Stimulated activated CD4-positive, alpha-beta T cell treated with anti-CD3 and anti-CD28 coated beads, Interleukin-2, amount 100 ng/mL, for 4 hours (primary cell): ENCODE measurements at places on chromosomes 16 and 17.

DNA sequence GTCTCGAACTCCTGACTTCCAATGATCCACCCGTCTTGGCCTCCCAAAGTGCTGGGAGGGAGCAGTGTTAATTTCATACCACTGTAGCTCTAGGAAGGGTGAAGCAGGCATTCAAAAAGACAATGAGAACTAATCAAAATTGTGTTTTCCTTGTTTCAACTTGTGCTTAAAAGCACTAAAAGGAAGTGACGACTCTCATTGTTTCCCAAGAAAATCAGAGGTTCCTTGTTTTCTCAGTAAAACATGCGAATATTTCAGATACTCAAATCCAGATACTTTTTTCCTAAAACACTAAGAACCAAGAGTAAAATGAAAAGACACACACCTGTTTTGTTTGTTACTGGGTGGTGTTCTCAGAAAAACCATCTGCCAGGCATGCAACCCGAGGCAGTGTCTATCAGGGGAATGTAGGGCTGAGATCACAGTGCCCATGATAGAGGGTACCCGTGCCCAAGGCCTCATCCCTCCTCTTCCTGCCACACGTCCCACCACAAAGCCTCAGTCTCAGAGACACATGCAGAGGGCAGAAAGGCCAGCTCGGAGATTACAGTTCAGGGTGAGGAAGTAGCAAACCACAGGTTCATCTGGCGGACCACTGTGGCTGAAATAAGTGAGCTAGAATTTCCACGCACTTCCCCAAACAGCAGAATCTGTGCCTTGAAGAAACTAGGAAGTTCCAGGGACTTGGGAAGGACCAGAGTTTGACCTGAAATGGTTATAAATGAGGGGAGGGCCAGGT, 33.7 kb downstream of the GINS3 start:
- DNase-seq = no peak

GRCh38 chr17:6099492-6099891, 29.3 kb downstream of the WSCD1 start:
- DNase-seq = no peak

- DNase-seq = no peak
These were observed 313.9 kb upstream of the SALL1 start for GRCh38 chr16:51464996-51465395.

GRCh38 chr16:12678983-12679382, 124.7 kb downstream of the CPPED1 start:
- no peak for DNase-seq

- DNase-seq = no peak
These were observed 265.0 kb downstream of the CPPED1 start for GRCh38 chr16:12538667-12539091.

DNA sequence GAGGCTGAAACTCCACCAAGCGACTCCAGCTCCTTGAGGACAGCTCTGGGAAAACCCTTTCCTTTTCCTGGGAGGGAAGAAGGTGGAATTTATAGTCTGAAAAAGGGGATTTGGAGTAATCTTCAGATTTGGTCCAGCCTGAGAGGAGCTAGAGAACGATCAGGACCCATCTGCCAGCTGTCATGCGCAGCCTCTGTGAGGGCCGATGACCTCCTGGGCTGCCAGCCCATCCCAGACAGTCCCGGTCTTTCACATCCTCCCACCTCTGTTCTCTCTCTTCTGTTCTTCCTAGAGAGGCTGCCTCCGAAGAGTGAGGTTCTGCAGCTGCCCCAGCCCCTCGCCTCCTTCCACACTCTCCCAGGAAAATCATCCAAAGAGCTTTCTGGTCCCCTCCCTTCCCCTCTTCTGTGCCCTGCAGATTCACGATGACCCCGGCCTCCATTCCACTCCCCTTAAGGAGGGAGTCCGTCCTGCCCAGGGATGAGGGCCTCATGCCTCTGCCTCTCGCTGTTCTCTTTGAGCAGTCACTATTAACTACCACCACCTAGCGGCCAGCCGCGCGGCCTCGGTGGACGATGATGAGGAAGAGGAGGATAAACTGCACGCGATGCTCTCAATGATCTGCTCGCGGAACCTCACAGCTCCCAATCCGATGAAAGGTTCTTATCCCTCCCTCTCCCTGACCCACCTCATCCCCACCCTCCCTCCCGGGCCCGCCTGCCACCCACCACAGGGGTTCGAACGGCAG, 29.6 kb downstream of the SGSM2 start:
- no peak for DNase-seq

- no peak for DNase-seq
These were observed 145.5 kb upstream of the SOX9 start for GRCh38 chr17:71975331-71975801.

DNA sequence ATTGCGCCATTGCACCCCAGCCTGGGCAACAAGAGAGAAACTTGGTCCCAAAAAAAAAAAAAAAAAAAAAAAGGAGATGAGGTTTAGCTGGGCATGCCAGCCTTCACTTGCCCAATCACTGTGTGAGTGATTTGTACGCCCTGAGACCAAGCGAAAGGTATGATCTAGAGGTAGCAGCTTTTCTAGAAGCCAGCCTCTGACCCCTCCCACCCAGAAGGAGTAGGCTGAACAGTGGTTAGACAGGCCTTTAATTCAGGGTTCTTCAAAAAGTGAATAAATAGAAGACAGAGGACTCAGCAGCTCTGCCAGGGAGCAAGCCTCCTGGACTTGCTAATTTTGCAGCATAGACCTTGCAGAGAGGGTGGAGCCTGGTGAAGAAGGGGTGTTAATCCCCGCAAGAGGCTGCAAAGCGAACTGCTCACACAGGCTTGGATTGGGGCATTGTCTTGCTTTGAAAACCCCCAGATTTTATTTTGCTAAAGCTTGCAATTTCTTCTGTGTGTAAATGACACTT, 7.1 kb upstream of the CYTH1 start:
- no peak for DNase-seq

DNA sequence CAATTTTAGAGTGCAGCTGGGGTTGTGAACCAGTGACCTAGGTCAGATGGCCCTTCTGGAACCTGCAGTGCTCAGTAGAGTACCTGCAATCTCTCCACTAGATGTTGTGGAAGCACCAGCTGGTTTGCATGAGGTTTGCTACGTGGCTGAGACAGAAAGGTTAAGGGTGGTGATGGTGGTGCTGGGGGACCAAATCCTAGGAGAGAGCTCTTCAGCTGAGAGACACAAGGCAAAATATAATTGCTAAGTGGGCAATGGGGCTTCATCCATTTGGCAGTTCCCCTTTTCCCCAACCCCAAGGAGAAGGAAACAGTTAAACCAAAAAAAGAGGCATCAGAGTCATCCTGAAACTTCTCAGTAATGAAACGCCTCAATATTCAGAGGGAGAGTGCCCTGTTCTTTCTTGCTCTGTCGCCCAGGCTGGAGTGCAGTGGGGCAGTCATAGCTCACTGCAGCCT, 13.9 kb downstream of the ITPRIPL2 start:
- DNase-seq = no peak

GRCh38 chr16:2820836-2821486, 3.9 kb downstream of the PRSS21 start:
- no peak for DNase-seq

GRCh38 chr17:22090263-22090935, 398.1 kb downstream of the KCNJ18 start:
- DNase-seq = no peak

DNA sequence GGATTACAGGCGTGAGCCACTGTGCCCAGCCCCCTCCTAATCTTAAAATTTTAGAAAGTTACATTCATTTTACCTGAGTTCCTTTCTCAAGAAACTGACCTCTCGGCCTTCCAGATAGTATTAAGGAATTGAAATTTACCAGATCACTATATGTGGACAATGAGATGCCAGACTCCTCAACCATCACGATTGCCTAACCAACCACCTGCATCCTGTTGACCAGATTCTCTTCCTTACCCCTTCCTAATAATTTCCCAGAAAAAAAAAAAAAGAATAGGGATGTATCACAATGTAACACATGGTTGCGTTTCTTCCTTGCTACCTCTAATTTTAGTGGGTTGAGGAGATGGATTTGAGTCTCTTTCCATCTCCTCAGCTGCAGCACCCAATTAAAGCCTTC, 72.1 kb downstream of the BMERB1 start:
- no peak for DNase-seq

DNA sequence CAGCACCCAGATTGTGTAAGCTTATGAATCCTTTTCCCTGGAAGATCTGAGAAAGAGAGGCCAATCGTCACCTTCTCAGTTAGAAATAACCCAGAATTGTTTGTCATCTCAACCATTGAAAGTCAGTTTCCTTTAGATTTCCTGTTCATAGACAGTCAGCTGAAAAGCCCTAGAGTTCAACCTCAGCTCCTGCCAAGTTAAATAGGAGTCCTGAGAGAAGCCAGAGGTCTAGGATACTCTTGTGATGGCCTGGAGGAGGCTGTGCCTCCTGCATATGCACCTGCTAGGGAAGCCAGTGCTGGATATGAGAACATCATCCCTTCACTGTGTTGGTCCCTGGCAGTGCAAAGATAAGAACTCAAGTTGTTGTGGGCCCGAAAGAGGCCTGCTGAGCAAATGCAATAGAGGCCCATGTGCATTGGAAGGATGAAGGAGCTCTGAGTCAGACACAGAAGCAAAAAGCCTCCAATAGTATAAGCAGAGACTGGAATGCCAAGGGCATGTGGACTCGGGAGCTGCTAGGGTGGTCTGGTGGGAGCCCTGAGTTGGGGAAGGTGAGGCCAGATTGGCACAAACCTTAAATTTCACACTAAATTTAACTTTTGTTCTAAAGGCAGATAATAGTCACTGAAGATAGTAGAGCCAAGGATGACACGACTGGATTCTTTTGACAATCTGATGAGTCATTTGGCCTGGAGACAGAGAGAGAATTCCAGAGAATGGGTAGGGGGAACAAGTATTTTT, 520.9 kb upstream of the CDH5 start:
- no peak for DNase-seq

- DNase-seq = no peak
These were observed 78.7 kb upstream of the ZNF750 start for GRCh38 chr17:82918508-82918907.

DNA sequence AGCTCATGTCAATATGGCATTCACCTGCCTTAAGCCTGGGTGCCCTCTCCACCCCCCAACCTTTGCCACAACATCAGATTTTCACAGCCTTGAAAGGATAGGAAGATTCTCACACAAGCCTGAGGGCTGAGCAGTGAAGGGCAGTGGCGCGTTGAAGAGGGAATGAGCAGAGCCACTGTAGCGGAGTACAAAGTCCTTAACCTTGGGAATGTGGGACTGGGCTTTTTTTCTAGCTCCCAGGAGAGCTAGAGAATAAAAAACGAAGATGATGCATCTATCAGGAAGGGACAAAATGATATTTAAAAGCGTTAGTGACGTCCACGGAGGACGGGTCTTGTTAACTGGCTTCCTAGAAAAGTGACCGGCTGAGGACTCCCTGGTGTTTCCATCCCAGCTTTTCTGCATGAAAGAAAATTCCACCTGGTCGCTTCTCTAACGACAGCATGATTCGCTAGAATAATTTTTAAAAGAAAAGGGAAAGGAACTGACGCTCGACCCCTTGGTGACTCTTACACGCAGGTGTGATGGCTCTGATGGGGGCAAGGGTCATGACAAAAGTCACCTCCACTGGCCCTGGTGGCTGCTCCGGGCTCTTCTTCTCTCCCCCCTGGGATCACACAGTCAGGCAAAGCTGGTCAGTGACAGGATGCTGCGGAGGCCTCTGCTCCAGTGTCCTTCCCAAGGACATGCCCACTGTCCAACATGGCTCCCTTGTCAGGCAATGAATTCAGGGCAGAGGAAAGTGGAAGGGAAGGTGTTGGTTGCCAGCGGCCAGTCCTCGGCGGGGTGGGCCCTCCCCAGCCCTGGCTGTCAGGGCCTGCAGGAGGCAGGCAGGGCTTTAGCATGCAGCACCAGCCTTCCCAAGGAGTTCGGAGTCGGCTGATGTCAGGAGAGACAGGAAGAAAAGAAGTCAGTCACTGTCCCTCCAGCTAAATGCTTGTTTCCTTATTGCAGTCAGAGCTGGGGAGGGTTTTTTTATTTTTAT, 58.4 kb upstream of the IRX3 start:
- no peak for DNase-seq

GRCh38 chr16:73107371-73107770, 59.4 kb upstream of the ZFHX3 start:
- no peak for DNase-seq

DNA sequence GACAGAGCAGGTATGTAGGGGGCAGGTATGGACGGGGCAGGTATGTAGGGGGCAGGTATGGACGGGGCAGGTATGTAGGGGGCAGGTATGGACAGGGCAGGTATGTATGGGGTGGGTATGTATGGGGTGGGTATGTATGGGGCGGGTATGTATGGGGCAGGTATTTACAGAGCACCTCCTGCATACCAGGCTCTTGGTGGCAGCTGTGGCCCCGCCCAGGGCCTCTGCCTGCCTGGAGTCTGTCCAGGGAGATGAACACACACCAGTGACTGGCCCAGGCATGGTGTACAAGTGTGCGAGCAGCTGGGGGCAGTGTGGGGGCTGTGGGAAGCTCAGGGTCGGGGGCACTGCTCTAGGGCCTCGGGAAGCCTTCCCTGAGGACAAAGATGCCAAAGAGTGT, 4.4 kb downstream of the RPL3L start:
- DNase-seq = no peak

- peak; percentile 91 for DNase-seq
These were observed at the start of gene NAA38 for GRCh38 chr17:7856811-7857712. NAA38 (minus strand) TSS chr17:7857559; CDS start chr17:7857463, 96 bp downstream.

GRCh38 chr17:1736348-1737281, 6.1 kb upstream of the SERPINF2 start:
- no peak for DNase-seq

DNA sequence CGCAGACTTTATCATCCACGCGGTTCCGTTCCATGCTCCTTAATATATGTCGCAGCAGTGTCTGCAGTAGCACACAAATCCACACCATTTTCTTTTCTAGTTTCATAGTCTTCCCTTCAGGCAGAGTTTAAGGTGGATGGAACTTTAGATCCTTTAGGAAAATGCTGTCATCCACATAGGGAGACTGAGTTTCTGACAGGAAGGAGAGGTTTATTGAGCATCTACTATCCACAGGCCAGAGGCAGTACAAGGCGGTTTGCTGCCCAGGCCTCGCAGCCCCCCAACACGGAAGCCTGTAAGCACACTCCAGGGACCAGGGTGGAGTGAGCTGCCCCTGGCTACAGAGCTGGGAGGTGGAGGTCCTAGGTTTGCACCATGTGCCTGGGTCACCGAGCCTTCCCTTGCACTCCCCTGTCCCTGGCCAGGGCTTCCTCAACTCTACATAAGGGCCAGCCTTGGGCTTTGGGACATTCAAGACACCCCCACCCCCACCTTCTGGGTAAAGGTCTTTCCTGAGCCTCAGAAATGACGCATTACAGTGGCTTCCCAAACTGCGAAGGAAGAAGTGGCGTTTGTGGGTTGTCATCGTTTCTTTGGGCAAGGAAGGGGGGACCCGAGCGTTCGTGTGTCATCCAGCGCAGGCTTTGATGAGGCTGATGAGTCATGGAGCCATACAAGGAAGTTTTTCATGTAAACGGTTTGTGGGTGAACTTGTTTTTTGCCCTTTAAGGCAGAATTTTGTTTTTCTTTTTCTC, 146.5 kb upstream of the PLCG2 start:
- peak; percentile 78 for DNase-seq
